ENCODE measurements at places on chromosomes 2 and 18.

DNA sequence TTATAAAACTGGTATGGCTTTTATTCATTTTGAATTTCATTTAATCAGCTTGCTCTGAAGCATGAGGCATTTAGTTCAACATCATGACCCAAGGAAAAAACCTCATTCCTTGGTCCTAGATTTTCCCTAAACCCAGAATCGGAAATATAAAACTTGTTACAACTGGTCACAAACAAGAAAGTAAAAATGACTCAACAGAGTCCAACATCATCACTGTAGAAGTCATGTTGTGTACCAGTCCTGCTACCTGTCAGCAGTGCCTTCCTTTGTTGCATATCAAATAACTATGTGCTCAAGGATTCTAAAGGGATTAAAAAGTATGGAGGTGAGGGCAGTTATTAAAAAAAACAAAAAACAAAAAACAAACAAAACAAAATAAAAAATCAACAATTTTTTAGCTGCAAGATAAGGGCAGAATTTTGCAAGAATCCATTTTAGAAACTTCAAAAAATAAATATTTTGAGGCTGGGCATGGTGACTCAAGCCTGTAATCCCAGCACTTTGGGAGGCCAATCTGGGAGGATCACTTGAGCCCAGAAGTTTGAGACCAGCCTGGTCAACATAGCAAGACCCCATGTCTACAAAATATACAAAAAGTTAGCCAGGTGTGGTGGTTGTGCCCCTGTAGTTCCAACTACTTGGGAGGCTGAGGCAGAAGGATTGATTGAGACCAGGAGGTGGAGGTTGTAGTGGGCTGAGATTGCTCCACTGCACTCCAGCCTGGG, 18.4 kb downstream of the NCKAP1 start:
- no peak for DNase-seq

GRCh38 chr2:216810399-216811160, 49.3 kb downstream of the TNP1 start:
- no peak for DNase-seq

- no peak for DNase-seq
Measured at GRCh38 chr18:69400253-69400975, at the start of gene DOK6. Gene DOK6, plus strand, starts transcription at chr18:69400888.

DNA sequence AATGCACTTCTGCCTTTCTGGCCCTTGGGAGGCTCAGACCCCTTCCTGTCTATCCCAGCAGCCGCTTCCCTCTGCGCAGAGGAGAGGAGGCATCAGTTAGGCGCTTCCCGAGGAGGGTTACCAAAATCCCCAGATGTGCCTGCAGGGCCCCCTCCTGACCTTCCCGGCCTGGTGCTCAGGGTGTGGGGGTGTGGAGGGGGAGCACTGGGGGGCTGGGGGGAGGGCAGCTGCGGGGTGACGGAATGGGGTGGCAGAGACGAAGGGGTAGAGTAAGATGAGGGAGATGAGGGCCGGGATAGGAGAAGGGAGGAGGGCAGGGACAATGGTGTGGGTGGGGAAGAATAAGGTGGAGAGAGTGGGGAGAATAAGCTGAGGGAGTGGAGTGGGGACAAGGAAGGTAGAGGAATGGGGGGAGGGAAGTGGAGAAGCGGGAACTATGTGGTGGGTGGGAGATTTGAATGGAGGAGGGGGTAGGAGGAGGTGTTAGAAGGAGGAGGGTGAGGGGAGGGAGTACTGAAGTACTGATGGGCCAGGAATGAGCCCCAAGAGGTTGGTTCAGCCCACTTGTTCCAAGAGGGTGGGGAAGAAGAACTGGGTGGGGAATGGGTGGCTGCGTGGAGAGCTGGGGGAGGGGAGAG, 6.5 kb upstream of the ZAP70 start:
- DNase-seq, result no peak

GRCh38 chr18:29160170-29160569, 983.2 kb upstream of the CDH2 start:
- no peak for DNase-seq

Measured in GM18507 (cell line).